ENCODE measurements at places on chromosomes 11 and 22. TPM values are rescaled to one million over a fixed set of nuclear protein-coding genes. Genes with fewer than 3 reads are reported as not detected.

DNA sequence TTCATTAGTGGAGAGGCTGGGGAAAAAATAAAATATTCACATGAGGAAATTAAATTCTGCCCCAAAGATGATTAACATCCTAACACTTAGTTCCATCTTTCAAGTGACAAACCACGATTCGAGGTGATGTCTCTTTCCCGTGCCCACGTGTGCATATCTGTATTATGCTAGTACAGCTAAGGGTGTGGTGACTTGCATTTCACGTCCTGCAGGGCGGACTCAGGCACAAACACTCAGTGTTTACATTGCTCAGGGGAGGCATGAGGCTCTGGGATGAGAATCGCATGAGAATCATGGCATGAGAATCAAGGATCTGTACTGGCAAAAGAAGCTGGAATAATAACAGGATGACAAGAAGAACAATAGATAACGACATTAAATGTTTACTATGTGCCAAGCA, 179.4 kb downstream of the NTM start:
- DNase-seq = no peak

GRCh38 chr11:117221775-117222517, 9.9 kb downstream of the PCSK7 start:
- DNase-seq = no peak

GRCh38 chr22:42444077-42444904, 12.1 kb upstream of the NFAM1 start:
- DNase-seq = no peak

DNA sequence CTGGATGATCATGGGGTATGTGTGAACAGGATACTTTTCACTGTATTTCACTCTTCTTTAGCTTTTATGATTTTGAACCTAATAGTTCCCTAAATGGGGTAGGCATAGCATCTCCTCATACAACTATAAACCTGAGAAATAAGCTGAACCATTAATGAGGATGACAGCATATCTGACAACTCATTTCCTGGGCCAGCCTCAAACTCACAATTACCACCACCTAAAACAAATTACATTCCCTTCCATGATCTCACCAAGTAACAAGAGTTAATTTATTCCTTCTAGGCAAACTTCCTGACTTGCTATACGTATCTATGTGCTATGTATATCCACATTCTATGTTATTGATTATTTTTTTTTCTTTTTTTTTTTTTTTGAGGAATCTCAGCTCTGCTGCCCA, 23.0 kb downstream of the SIK3 start:
- no peak for DNase-seq

GRCh38 chr11:47766509-47767227, 473 bp downstream of the FNBP4 start:
- DNase-seq = no peak

DNA sequence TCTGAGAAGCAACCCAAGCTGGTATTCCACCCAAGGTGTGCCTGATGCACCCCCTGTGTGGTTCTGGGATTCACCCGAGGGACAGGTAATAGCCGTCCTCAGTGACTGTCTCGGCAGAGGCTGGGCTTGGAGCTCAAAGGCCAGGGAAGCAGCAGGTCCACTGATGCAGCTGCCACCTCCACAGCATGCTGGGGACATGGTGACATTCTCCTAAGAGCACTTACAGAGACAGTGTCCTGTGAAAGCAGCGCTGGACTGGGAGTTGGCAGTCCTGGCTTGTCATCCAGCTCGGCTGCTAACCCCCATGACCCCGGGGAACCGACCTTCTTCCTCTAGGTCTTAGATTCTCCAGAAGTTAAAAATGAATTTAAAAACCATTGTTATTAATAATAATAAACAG, 72.8 kb downstream of the RPUSD4 start:
- no peak for DNase-seq

- DNase-seq = no peak
Observed at GRCh38 chr11:71325418-71326327, 73.3 kb upstream of the SHANK2 start.

Gene EIF4ENIF1
- total RNA-seq = 23.6 TPM

GRCh38 chr11:31415435-31415834, 45.8 kb downstream of the DNAJC24 start:
- no peak for DNase-seq

GRCh38 chr22:43821606-43822425, 9.7 kb upstream of the EFCAB6 start:
- DNase-seq = peak; percentile 47

- no peak for DNase-seq
Observed at GRCh38 chr11:17066691-17067090, 10.8 kb downstream of the RPS13 start.

Gene ANGPTL5
- total RNA-seq = not detected

GRCh38 chr11:8608652-8609051, 14.6 kb upstream of the STK33 start:
- DNase-seq = no peak

DNA sequence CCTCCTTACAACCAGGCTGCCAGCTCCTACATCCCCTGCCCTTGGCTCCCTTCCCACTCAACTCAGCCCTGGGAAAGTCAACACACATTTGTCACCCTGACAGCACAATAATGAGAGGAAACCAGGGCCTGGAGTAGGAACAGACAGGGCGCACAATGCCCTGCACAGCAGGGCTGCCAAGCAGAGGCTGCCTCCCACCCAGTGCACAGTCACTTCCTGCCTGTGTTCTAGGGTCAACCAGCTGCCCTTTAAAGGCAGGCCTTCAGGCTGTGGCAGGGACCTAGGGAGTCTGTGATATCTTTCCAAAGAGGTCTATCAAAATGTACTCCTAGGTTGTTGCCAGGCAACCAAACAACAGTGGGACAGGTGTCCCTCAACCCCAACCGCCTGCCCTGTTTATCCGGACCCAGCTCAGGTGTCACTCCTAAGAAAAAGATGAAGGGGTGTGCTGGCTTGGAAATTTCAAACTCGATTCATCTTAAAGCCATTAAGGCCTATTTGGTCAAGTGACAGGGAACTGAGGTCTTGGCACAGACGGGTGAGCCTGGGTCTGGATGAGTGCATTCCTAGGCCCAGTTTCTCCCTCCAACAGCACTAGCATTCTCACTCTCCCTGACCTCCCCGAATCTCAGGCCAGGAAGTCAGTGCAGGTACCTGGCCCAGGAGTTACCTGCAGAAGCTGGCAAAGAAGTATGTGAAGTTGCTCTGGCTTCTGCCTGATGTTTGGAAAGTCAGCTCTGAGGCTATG, 110.3 kb upstream of the PITPNB start:
- DNase-seq = no peak

DNA sequence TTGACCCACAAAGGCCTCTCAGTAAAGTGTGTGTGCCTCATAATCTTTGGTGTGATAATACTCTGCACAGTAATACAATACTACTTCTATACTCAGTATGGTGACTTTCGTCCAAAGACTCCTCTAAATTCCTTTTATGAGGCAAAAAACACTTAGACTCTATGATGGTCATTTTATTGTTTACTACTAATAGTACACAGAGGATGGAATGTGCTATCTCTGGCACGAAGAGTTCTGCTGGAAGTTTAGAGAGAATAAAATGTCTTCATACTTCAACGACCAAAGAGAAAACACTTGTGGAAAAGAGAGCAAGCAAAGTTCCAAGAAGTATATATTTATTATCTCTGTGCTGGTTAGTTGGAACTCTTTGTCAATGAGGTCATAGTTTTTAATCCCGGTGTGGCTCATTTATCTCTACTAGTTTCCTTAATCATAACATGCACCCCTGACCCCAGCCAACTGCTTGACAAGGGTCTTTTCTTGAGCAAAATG, 7.5 kb upstream of the CSTF3 start:
- DNase-seq = no peak

Gene MS4A6E
- total RNA-seq = not detected

DNA sequence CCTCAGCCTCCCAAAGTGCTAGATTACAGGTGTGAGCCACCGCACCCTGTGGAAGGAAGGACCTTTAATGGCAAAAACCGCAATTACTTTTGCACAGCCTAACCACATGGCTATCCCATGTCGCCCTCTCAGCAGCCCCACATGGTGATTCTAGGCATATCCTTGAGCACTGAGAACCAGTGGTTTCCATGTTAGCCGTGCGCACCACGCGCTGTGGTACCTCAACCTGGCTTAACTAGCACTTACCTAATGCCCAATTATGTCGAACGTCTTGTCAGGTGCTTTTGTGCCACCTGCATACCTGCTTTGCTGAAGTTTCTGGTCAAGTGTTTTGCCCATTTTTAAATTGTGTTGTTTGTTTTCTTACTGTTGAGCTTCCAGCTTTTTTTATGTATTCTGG, 697.9 kb downstream of the BRD1 start:
- DNase-seq = no peak

DNA sequence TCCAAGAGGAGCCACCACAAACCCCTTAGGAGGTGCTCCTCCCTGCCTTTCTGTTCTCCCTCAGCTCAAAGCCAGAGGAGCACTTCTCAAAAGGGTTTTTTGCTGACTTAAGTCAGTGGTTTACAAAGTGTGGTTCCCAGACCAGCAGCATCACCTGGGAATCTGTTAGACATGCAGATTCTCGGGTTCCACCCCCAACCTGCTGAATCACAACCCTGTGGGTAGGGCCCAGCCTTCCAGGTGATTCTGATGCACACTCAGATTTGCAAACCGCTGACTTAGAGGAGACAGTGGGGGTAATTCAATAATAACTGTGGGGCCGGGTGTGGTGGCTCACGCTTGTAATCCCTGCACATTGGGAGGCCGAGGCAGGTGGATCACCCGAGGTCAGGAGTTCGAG, 22.8 kb downstream of the CREB3L1 start:
- DNase-seq = no peak

DNA sequence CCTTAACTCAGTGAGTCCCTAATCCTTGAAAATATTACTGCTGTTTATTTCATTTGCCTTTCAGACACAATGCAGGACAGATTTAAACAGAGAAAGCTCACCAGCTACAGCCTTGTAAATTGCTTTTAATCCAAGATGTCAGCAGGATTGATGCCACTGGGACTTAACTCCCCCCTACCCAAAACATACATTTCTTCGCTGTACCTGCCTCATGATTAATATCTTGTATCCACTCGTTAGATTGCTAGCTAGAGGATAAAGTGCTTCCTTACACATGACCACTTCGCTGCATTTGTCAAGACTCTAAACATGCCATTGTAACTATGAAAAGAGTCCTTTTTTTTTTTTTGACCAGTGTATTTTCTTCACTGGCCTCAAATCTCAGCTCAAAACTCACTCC, 182.7 kb upstream of the MTMR2 start:
- no peak for DNase-seq

DNA sequence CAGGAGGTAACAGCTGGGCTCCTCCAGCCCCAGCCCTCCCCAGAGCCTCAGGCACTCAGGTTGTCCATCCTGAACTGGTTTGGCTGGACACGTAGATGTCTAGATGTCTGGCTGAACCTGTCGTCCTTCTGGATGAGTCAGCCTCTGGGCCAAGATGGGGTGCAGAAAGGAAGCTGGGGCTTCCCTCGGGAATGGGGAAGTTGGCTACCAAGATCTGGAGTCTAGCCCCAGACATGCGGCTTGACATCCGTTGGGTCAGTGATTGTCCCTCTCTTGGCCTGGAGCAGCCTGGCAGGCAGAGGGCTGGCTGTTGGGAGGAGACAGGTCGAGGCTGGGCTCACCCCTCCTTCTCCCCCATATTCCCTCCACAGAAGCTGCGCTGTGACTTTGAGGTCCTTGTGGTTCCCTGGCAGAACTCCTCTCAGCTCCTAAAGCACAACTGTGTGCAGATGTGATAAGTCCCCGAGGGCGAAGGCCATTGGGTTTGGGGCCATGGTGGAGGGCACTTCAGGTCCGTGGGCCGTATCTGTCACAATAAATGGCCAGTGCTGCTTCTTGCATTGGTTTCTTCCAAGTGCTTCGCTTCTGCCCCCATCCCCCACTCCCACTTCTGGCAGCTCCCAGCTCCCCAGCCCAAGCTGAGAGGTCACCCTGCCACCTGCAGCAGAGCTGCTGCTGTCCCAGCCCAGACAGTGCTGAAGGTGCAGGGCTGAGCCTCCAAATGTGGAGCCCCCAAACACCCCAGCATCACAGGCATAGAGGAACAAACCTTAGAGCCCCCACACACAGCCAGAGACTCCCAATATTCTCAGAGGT, 1.3 kb downstream of the CST6 start:
- no peak for DNase-seq

DNA sequence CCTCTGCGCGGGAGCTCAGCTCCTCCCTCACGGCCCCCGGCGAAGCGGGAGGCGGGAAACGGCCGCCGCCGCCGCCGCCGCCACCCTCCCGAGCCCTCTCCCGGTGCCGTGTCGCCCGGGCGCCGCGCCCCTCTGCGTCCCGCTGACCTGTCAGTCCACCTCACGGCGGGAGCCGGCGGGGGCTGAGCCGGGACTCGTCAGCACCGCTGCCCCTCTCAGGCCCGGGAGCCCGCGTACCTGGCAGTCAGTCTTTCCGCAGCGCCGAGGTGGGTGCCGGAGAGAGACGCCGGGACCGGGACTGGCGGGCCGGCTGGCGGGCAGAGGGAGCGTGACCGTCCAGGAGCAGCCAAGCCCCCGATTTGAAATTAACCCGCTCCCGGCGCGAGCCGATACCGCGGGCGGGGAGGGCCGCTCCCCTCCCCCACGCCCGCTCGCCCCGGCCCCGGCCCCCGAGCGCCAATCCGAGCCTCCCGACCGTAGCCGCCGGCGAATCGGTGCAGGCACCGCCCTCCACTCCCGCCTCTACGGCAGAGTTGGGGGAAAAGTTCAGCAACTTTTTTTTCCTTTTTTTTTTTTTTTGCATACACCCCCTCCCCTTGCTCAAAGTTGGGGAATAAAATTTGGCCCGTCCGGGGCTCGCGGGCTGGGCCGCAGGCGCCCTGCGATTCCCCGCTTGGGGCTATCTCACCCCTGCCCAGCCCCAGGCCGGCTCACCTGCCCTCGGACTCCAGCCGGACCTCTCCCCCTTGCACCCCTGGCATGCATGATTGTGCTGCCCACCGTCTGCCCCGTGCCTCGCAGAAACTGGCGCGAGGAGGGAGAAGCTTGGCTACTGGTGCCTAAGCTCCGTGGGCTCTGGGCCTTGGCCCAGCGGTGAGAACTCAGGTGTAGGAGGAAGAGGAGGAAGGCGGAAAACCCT, 774 bp upstream of the E2F8 start:
- no peak for DNase-seq

- DNase-seq = no peak
Observed at GRCh38 chr22:45227645-45228400, 12.9 kb downstream of the KIAA0930 start.

Gene OR8U1
- not detected for total RNA-seq

Gene TRPC6
- 0.25 TPM for total RNA-seq

Data from H1 (cell line).